ENCODE measurements at places on chromosomes 1 and 21. TPM values are rescaled to one million over a fixed set of nuclear protein-coding genes. Genes with fewer than 3 reads are reported as not detected.

Gene MIA3
- total RNA-seq, result 34.4 TPM

Gene SLC45A1
- 0.30 TPM for total RNA-seq

Gene MSTO1
- 41.4 TPM for total RNA-seq

Gene GRIK1
- not detected for total RNA-seq

Gene PADI1
- total RNA-seq, result not detected

Gene USH2A
- total RNA-seq, result under 0.01 TPM

Gene ICOSLG
- total RNA-seq, result under 0.01 TPM

Gene CFAP74
- total RNA-seq, result not detected

Measured in smooth muscle cell of the coronary artery (primary cell).